ENCODE measurements at places on chromosomes 2 and 18.

DNA sequence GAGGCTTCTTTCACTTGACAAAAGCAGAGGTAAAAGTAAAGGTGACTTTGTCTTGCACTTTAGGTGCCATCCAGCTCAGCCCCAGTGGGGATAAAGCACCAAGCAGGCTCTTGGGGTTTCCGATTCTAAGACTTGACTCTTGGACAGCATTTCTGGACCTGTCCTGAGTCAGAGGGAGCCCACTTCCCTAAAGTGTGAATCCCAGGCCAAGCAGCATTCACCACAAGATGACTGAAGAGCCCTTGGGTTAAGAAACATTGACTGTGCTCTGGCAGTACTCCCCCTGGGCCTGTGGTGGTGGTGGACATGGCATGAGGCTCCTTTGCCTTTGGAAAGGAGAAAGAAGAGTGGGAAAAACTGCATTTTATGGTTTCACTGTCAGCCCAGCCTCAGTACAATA, 638.0 kb upstream of the VRK2 start:
- no peak for DNase-seq

GRCh38 chr2:138779406-138779780, 797 bp downstream of the NXPH2 start:
- DNase-seq = no peak

DNA sequence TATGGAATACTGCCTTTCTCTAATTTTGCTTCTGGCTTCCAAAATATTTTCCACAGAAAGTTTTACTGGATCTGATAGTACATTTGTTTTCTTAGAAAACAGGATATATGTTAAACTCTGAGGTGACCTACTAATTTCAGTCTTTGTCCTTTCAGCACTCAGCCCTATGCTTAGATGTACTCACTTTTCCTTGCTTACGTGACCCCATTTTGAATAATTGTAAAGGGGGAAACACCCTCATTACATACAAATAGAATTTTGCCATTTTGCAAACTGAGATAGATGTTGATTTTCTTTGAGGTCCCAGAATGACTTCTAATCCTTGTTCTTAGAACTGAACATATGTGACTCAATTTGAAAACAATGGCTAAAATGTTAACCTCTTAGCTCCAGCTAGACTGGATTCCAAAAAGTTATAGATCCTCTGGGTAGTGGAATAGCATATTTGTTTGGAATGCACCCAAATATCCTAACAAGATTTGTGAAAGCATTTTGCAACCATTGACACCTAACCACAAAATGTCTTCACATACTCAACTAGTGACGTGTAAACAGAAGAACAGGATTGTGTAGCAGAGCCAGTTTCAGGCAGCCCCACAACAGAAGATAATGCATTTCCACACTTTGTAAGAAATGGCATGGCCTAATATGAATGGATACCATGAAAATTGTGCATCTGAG, 44.8 kb upstream of the EHBP1 start:
- DNase-seq = no peak

- no peak for DNase-seq
Observed at GRCh38 chr2:96120991-96121390, 4.6 kb upstream of the ADRA2B start.

Measured in body of pancreas (tissue), 4 donors.